ENCODE measurements at places on chromosomes 6 and 20.
A peak's percentile ranks its signal among the peaks of the same experiment; 100 is the strongest.

DNA sequence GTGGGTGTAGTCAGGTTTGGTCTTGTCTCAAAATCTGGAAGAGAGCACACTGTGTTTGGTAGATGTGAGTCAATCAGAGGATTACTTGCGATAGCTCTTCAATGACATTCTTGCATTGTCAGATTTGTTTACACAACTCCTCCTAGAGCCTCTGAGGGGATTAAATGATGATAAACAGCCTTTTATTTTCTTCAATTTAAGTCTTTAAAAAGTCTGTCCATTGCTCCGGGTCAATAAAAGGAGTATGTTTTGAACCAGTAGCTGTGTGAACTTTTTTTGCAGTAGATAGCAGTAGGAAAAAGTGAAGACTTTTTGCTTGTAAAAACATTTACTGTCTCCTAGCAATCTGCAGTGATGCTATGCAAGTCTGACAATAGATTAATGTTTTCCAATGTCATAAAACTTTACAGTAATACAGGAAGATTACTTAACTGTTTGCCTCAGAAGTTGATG is 49.9 kb downstream of the GJA1 start:
- no peaks in the 10 kb centered on the region for H3K36me3 ChIP-seq
- H3K4me3 ChIP-seq = no peak overlapping the region
- peak overlapping the region; percentile 9 for H3K27ac ChIP-seq
- no peaks in the 10 kb centered on the region for H3K27me3 ChIP-seq
- no peak for DNase-seq

GRCh38 chr20:4225745-4226144 is 210.4 kb upstream of the RNF24 start:
- H3K4me3 ChIP-seq = no peak overlapping the region
- no peak overlapping the region for H3K27ac ChIP-seq
- peaks cover 40% of the 10 kb centered on the region for H3K27me3 ChIP-seq

DNA sequence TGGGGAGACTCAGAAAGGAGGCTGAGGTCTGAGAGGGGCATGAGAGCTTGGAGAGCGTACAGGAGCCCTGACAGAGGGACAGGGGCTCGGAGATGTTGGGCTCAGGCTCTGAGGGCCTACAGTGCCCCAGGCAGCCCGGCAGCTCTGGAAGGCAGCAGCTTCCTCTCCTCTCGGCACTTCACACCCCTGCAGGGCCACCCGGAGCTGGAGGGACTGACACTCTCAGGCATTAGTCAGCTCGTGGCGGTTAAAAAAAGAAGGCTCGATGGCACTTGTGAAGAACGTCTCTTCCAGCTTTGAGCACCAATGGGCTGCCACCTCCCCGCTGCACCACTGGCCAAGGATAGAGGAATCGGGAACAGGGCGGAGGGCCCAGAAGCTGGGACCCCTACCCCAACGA is 62.6 kb upstream of the SIRPA start:
- H3K27ac ChIP-seq = no peak overlapping the region
- peaks cover 3% of the 10 kb centered on the region for H3K27me3 ChIP-seq

- H3K27me3 ChIP-seq = no peaks in the 10 kb centered on the region
- no peaks in the 10 kb centered on the region for H3K36me3 ChIP-seq
- no peak for DNase-seq
- H3K27ac ChIP-seq = no peak overlapping the region
Measured at GRCh38 chr6:54191461-54191860, 80.2 kb downstream of the MLIP start.

DNA sequence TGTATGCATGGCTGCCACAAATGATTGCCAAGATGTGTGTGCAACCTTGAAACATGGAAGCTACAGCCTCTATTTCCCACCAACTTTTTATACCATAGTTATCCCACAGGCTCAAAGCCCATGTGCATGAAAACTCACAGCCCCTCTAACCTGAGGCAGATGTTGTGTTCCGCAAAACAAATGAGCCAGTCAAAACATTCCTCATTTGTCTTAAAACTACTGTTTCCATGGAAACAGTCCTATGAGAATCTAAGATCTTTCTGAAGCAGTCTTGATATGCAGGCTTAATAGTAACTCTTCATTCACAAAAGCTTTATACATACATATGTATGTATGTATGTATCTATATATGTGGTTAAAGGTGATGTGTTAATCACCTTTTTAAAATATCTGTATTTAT is 31.2 kb upstream of the MANEA start:
- H3K27me3 ChIP-seq = no peaks in the 10 kb centered on the region
- DNase-seq = no peak
- H3K27ac ChIP-seq = no peak overlapping the region
- H3K36me3 ChIP-seq = no peaks in the 10 kb centered on the region
- H3K4me3 ChIP-seq = no peak overlapping the region
- H3K4me1 ChIP-seq = no peaks in the 10 kb centered on the region

DNA sequence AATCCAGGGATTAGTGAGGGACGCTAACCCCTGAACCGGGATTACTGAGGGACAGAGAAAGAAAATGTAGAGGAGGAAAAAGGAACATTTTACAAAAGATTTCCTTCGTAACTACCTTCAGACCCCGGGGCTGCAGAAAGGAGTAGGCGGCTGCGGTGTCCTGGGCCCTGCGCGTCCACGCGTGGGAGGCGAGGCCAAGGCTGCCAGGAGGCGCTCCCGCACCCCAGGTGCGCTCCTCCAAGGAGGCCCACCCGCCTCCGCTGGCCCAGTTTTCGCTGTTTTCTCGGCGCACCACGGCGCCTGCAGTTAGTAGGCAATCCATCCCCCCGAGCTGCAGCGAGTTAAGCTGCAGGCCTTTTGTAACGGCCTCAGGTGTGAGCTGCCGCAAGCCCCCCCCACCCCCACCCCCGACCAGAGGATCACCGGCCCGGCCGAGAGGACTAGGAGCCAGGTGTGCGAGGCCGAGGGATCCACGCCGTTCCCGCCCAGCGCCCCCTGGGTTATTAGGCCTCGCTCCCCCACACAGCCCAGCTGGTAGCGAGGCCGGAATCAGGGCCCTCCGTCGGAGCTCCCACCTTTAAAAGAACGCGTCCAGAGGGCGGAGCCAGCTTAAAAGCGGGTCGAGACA is 380.3 kb upstream of the ARID1B start:
- peak overlapping the region; percentile 16 for H3K4me3 ChIP-seq
- peaks cover 4% of the 10 kb centered on the region for H3K4me1 ChIP-seq
- H3K27ac ChIP-seq = no peak overlapping the region
- no peaks in the 10 kb centered on the region for H3K36me3 ChIP-seq
- peaks cover 51% of the 10 kb centered on the region for H3K27me3 ChIP-seq
- DNase-seq = no peak

DNA sequence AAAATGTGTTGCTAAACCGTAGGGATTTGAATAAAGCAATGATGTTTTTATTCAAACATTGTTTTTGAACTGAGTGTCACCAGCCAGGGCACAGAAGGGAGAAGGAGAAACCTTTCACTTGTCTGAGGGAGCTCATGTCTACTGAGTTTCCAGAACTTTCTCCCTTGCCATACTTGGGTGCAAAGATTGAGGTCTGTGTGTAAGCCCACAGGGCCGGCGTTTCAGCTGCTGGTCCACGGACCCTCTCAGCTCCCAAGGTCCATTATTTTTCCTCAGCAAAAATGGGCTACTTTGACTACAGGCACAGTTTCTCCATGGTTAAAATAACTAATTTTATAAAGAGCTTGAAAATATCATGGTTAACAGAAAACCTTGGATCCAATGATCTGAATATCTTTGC is 32.6 kb downstream of the PSMG4 start:
- no peak overlapping the region for H3K4me3 ChIP-seq
- no peaks in the 10 kb centered on the region for H3K27me3 ChIP-seq
- H3K27ac ChIP-seq = no peak overlapping the region

GRCh38 chr20:46546936-46547335 is 3.5 kb downstream of the OCSTAMP start:
- no peak for DNase-seq
- no peaks in the 10 kb centered on the region for H3K36me3 ChIP-seq
- H3K4me1 ChIP-seq = no peaks in the 10 kb centered on the region
- peaks cover 10% of the 10 kb centered on the region for H3K27me3 ChIP-seq
- no peak overlapping the region for H3K4me3 ChIP-seq
- H3K27ac ChIP-seq = no peak overlapping the region

- H3K27ac ChIP-seq = no peak overlapping the region
- no peaks in the 10 kb centered on the region for H3K36me3 ChIP-seq
- H3K4me3 ChIP-seq = no peak overlapping the region
- DNase-seq = no peak
- H3K4me1 ChIP-seq = peaks cover 10% of the 10 kb centered on the region
Measured at GRCh38 chr6:156379392-156380289, 397.5 kb upstream of the ARID1B start.

DNA sequence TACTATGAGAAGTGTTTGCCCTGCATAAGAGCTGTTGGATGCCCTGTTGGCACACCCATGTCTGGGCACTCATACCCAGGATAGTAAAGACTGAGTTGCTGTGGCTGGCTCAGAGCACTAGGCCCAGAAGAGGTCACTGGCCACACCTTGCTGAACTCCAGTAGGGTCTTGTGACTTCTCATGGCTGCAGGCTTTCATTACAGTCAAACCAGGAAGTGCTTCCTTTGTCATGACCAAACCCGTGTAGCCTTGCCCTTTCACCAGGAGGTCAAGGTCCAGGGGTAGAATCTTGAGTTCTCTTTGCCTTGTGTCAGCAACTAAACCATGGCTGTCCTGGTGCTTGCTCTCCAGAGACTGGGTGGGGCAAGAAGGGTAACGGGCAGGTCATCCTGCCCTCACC is 49.5 kb downstream of the CD164 start:
- H3K27ac ChIP-seq = no peak overlapping the region
- H3K36me3 ChIP-seq = peaks cover 2% of the 10 kb centered on the region
- H3K27me3 ChIP-seq = no peaks in the 10 kb centered on the region
- H3K4me1 ChIP-seq = no peaks in the 10 kb centered on the region

- peaks cover 35% of the 10 kb centered on the region for H3K36me3 ChIP-seq
- no peaks in the 10 kb centered on the region for H3K27me3 ChIP-seq
- H3K4me3 ChIP-seq = no peak overlapping the region
- no peak for DNase-seq
Measured at GRCh38 chr6:18179770-18180356, 24.6 kb downstream of the KDM1B start.

GRCh38 chr6:121890307-121890910 is 455.0 kb downstream of the GJA1 start:
- H3K27ac ChIP-seq = no peak overlapping the region
- H3K4me3 ChIP-seq = no peak overlapping the region
- DNase-seq = no peak
- H3K36me3 ChIP-seq = no peaks in the 10 kb centered on the region

DNA sequence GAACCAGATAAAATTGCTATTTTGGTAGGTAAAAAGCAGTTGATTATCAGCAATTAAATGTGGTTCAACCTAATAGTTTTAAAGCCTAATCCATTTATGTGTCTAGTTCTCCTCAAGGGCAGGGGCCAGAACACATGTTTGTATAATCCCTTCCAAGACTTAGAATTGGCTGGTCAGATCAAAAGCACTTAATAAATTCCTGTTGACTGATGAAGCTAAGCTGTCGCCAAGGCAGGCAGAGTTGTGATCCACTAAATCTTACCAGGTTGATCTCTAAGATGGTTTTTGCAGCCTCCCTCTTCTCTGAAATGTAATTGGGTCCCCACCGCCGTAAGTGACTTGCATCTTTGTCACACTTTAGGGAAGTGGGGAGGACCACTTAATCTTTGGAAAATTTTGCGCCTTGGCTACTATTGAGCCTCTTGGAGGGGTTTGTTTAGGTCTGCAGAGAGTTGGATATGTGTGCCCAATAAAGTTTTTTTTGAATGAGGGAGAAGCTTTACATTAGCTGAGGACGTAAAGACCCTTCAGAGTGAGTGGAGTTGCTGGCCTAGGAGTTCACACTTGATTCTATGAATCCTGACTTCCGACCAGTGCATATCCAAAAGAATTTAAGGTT is 65.9 kb downstream of the PHF20 start:
- peaks cover 16% of the 10 kb centered on the region for H3K36me3 ChIP-seq
- peaks cover 7% of the 10 kb centered on the region for H3K4me1 ChIP-seq
- DNase-seq = no peak
- no peaks in the 10 kb centered on the region for H3K27me3 ChIP-seq

GRCh38 chr6:38984723-38985122 is 63.9 kb upstream of the GLP1R start:
- no peaks in the 10 kb centered on the region for H3K36me3 ChIP-seq
- DNase-seq = no peak
- no peak overlapping the region for H3K27ac ChIP-seq

DNA sequence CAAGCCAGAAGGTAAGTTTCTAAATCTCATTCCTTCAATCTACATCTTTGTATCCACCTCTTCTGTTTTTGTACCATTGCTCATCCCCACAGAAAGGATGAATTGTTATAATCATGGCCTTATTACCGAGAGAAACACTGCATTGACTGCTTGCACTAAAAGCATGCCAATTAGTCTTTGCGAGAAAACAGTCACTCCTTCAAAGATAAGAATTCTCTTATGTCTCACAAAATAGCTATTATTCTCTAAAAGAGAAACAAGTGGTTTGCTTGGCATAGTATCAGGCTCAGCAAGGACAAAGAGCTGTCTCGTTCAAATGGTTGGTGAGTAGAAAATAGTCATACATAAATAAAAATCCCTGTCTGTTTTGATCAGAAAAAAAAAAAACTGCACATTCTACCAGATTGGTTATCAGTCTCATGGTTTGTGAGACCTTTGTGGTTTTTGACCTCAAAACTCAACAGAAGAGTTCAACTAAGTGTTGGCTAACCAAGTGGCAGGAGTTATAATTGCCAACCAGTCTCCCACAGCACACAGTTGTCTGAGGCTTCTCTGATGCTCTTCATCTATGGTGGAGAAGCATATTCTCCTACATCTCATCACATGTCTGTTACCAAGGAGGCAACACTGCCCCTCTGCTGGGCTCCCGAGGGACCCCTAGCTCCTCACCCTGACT is 35.1 kb upstream of the ARMH2 start:
- peaks cover 13% of the 10 kb centered on the region for H3K4me1 ChIP-seq
- H3K27ac ChIP-seq = no peak overlapping the region
- H3K4me3 ChIP-seq = no peak overlapping the region
- DNase-seq = no peak
- H3K27me3 ChIP-seq = no peaks in the 10 kb centered on the region

- peak overlapping the region; percentile 81 for H3K4me3 ChIP-seq
- H3K27ac ChIP-seq = peak overlapping the region; percentile 39
- H3K4me1 ChIP-seq = peaks cover 39% of the 10 kb centered on the region
- H3K27me3 ChIP-seq = peaks cover 40% of the 10 kb centered on the region
Measured at GRCh38 chr20:49983123-49983847, 505 bp downstream of the SNAI1 start.

DNA sequence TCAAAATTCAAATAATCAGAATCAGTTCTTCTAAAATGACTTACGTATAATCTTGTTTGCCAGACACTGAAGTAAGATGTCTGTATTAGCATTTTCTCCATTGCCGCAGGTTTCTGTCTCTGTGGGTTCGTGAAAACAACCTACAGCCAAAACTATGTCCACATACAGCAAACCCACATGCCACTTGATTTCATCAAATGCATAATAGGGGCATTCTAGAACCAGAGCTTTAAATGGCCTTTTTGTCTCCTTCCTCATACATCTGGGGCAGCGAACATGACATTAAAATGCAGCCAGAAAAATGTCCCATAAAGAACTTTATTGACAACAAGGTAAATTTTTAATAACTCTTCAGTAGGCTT is 90.2 kb upstream of the QKI start:
- H3K27ac ChIP-seq = no peak overlapping the region
- no peaks in the 10 kb centered on the region for H3K27me3 ChIP-seq
- H3K4me3 ChIP-seq = no peak overlapping the region
- no peak for DNase-seq

- no peak overlapping the region for H3K27ac ChIP-seq
- H3K4me3 ChIP-seq = no peak overlapping the region
- DNase-seq = no peak
- peaks cover 12% of the 10 kb centered on the region for H3K4me1 ChIP-seq
- no peaks in the 10 kb centered on the region for H3K36me3 ChIP-seq
Measured at GRCh38 chr6:50966986-50967385, 148.3 kb downstream of the TFAP2B start.

- no peak for DNase-seq
- no peaks in the 10 kb centered on the region for H3K4me1 ChIP-seq
- H3K27ac ChIP-seq = no peak overlapping the region
- no peaks in the 10 kb centered on the region for H3K36me3 ChIP-seq
- no peak overlapping the region for H3K4me3 ChIP-seq
Measured at GRCh38 chr6:11621119-11621518, 83.6 kb downstream of the TMEM170B start.
